Natural killer cell (primary cell): ENCODE measurements at places on chromosomes 7 and 10. TPM values are rescaled to one million over a fixed set of nuclear protein-coding genes. Genes with fewer than 3 reads are reported as not detected.

The FKBP6 gene
- not detected for total RNA-seq

The NOC3L gene
- total RNA-seq, result 10.8 TPM

The MRLN gene
- total RNA-seq, result not detected

The ZNF365 gene
- total RNA-seq, result 8.0 TPM

The IGF2BP3 gene
- total RNA-seq, result 1.4 TPM

The NANOS1 gene
- total RNA-seq, result not detected

The KIAA1549 gene
- total RNA-seq, result 0.08 TPM

The SPAM1 gene
- total RNA-seq, result not detected

The EPDR1 gene
- 2.1 TPM for total RNA-seq
